ENCODE measurements at places on chromosomes 2 and 18.

DNA sequence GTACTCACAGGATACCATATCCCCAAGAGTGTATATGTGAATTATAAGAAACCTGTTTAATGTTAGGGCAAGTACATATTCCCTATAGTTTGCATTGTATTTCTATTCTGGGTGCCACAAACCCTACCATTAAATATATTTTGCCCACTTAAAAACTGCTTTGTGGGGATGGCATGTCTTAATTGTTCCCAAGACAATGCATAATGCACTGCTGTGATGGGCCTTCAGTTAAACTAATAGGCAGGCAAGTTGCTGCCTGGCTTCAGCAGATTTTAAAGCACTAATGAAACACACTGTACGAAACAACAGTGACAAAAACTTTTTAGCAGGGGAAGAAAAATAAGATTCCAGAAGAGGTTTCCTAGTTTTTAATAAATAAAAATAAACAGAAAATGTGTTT, 104.8 kb upstream of the VRK2 start:
- DNase-seq, result no peak

DNA sequence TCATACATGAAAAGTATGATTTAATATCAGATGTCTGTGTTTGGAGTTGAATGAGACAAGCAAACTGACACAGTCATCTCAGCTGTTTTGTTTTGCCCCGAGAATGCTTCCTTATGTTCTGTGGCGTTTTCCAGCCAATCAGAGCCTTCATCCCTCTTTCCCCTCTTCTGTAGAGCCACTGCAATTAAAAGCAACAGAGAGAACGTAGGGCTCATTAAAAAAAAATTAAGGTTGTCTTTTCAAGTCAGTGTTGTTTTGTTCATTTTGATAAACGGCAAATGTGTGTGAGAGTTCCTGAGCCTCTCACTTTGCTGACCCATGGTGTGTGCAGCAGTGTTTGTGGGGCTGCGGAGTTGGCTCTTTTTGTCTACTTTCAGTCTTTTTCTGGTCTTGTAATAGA, 216.0 kb downstream of the FHOD3 start:
- DNase-seq, result no peak

- no peak for DNase-seq
Observed at GRCh38 chr2:37705191-37705590, 33.7 kb upstream of the CDC42EP3 start.

GRCh38 chr2:184692141-184692734, 93.9 kb downstream of the ZNF804A start:
- no peak for DNase-seq

DNA sequence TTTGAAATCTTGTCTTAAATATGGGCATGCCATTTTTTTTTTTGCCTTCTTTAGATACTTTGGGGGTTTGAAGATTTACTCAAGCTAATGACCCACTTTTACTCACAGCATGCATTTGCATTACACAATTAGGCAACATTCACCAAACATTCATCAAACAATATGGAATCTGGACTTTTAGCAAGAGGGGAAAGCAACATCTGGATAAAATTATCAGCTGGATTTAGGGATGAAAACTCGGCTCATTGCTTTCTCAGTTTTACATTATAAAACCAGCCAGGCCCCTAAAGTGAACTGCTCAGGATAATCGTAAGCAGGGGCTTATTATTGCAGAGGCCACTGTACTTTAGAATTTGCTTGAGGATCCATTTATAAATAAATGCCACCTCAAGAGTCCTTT, 44.7 kb downstream of the SOX11 start:
- DNase-seq, result no peak

DNA sequence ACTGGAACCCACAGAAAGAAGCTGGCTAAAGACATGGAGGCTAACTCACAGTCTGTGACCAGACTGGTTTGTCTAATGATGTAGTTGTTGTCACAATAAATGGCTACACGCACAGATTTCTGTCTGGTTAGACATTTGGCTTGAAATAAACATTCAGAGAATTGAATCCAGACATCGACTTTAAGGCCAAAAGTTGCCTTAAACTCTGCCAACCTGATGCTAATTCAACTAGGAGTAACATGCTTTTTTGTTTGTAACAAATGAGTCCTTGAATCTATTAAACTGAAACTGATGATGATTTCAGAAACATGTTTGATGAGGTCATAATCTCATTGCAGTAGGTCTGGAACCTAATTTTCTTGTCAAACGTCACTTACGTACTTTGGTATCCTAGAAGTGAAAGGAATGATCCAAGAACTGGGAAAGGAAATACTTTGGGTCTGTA, 123.8 kb downstream of the ERBB4 start:
- DNase-seq, result no peak

- DNase-seq, result peak; percentile 86
Observed at GRCh38 chr2:170812710-170813600, 3.7 kb upstream of the GAD1 start.

DNA sequence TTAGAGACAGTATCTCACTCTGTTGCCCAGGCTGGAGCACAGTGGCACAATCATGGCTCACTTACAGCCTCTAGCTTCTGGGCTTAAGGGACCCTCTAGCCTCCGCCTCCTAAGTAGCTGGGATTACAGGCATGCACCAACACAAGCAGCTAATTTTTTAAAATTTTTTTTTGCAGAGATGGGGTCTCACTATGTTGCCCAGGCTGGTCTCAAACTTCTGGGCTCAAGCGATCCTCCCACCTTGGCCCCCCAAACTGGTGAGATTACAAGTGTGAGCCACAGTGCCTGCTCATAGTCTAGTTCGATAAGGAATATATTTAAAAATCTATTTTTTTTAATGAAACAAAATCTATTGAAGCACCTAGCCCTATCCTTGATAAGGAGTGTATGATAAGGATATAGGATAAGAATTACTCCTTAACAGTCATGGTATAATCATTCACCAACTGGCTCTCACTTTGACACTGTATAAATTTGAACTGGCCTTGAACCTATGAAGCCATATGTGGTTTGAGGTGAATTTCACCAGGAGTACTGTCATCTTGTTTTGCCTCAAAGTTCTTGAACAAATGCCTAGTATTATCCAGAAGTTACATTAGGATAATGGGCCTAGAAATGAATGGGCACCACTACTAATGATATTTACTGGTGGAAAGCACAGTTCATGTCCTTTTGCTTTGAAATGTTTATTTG, 71.1 kb downstream of the EXOC6B start:
- no peak for DNase-seq

- no peak for DNase-seq
Observed at GRCh38 chr2:29334706-29335105, 219.5 kb downstream of the CLIP4 start.

DNA sequence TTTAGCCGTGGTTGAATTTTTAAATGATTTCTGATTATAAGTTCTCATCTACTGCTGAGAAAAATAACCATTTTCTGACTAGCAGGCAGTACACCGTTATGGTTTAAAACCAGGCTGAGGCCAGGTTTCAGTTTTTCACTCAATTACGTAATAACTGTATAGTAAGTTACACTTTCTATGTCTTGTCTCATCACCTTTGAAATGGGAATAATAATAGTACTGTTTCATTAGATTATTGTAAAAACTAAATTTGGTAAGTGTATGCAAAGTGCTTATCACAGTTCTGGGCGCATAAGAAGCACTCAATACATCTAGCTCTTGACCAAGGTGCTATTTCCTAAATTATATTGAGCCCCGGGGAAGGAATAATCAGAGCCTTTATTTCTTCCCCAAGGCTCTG, 76.8 kb downstream of the LIMS1 start:
- DNase-seq, result no peak

DNA sequence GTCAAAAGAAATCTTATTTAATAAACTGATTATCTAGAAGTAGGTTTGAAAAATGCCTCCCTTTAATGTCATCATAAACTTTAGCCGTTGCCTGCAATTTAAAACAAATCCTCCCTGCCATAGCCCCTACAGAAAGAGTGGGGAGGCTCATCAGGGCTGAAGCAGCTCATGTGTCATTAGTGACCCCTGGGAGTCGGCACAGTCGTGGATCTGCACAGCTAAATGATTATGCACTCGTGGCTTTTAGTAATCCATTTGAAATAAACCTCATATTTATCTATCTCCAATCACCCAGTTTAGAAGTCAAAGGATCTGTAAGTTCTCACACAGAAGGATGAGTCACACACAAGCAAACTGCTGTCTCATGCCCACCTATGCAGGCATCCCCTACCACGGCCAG, 277.3 kb downstream of the SS18 start:
- DNase-seq, result no peak

- peak; percentile 68 for DNase-seq
Observed at GRCh38 chr2:222842491-222843174, 18.2 kb upstream of the ACSL3 start.

DNA sequence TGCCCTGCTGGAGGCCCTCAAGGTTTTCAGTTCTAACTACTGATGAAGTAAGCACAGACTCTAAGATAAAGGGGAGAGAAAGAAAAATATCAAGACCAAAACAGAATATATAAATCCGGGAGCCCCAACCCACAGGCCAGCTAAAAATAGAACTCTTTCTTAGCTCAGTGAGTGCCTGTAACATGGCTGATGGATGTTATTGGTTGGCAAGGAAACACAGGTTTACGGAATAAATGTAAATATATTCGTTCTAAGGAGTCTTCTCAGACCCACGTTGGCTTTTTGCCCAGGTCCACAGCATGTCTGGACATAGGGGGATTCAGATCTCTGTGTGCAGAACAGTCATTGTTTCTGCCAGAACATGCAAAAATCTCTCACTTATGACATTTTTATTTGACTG, 139.0 kb upstream of the SERPINE2 start:
- DNase-seq, result no peak

- no peak for DNase-seq
Observed at GRCh38 chr2:27830656-27831055, 59.1 kb downstream of the MRPL33 start.

DNA sequence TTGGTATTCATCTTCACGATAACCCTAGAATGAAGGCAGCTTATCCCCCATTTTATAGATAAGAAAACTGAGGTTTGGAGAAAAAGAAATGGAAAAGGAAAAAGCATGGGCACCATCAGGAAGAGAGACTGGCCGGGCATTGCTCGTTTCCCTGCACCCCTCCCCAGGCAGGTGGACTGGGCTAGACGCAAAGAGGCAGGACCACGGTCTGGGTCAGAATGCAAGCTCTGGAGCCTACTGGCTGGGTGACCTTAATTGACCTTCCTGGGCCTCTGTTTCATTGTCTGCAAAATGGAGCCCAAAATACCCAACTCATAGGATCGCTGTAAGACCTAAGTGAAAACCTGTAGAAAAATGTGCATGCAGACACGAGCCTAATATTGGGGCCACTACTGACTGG, 135.3 kb upstream of the GLI2 start:
- no peak for DNase-seq

DNA sequence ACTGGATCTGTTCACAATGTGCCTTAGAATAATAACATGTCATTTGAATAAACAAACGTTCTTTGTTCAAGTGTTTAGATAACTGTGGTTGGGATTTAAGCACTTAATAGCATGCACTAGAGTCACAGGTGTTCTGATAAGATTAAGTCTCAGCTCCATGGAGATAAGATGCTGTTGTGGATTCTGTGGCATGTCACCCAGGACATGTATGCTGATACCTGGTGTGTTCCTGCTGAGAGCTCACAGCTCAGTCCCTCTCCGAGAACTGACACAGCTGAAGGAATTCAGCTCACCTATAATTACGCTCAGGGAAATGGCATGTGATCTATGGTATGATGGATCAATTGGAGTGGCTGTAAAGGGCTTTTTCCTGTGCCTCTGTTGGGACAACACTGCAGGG, 75.4 kb upstream of the ST6GAL2 start:
- DNase-seq, result peak; percentile 14

DNA sequence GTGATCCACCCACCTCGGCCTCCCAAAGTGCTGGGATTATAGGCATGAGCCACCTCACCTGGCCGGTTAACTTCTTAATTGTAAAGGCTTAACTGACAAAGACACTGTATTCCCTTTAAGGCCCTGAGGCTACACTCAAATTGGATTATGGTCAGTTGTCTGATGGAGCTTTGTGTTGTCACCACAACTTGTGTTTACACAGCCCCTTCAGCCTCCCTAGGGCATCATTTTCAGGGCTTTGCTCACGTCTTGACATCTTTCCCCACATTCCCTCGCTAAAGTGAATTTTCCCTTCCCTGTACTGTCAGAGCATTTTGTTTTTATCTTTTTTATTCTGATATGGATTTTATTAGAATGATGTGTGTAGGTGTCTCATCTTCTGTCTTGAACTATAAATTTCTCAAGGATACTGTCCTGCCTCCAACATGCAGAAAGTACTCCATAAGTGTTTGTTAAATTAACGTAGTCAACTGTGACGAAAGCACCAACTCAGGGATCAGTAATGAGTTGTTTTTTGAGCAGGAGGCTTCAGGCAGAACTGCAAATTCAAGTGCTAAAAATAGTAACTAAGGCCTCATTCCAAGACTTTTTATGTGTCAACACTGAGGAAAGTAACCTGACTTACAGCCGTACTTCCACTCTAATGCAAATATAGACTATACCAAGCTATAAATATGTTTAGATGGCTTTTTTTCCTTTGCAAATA, 77.1 kb upstream of the NARS1 start:
- no peak for DNase-seq

DNA sequence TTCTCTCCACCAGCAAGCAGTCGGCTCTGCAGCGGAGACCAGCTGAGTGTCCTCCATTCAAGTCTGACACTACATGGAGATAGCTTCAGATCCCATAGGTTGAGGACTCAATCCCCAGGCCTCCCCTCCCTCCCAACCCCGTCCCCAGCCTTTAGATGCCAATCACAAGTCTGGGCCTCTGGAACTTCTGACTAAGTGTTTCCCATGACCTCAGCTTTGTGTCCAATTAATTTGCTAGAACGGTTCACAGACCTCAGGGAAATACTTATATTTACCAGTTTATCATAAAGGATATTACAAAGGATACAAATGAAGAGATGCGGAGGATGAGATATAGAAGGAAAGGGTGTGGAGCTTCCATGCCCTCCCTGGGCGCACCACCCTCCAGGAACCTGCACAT, 77.4 kb downstream of the MERTK start:
- DNase-seq, result no peak

GRCh38 chr2:174919947-174920595, 85.1 kb downstream of the CHN1 start:
- DNase-seq, result no peak

DNA sequence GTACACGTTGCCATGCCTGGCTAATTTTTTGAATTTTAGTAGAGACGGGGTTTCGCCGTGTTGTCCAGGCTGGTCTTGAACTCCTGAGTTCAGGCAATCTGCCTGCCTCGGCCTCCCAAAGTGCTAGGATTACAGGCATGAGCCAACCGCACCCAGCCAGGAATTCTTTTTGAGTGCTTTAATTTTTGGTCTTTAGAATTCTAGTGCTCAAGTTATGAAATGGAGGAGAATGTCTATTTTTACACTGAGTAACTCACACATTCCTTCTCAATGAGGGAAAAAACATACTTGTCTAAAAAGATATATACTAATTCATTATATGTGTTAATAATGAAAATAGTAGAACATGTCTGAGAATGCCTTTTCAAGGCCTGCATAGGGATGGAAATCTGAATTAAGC, 8.5 kb downstream of the ZNF396 start:
- no peak for DNase-seq

DNA sequence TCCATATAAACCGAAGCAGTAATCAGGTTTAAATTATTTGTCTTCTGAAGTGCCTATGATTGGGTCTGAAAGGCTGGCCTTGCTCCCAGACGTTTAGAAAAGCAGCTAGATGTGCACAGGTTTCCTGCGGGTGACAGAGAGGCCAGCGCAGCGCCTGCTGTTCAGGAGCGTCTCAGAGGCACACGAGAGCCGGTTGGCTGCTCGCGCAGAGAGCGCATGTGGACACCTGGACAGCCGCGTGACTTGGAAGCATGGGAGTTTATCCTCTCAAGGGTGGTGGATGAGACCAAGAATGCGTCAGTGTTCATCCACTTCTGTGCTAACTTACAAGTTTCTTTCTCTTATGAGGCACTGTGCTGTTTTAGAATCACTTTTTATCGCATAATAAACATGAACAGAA, 303.7 kb downstream of the PTGR3 start:
- peak; percentile 13 for DNase-seq

Measured in NCI-H2029 (cell line).